ENCODE measurements at places on chromosomes 1 and 21.
A peak's percentile ranks its signal among the peaks of the same experiment; 100 is the strongest.

DNA sequence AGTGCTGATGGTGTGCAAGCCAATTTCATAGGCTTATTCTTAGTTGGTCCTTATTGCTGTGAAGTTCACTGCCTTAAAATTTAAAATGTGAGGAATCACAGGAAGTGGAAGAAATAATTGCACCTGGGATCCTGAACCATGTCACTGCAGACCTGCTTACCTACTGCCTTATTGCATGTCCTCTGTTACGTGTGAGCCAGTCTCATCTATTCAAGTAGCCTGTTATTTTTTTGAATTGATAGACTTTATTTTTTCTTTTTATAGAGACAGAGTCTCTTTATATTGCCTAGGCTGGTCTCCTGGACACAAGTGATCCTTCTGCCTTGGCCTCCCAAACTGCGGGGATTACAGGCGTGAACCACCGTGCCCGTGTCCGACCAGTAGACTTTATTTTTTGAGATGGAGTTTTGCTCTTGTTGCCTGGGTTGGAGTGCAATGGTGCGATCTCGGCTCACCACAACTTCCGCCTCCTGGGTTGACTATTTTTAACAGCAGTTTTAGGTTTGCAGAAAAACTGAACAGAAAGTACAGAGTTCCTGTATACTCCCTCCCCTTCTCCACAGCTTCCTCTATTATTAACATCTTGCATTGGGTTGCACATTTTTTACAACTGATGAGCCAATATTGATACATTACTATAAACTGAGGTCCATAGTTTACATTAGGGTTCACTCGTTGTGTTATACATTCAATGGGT lies 14.0 kb upstream of the DISC1 start:
- no peak for DNase-seq

DNA sequence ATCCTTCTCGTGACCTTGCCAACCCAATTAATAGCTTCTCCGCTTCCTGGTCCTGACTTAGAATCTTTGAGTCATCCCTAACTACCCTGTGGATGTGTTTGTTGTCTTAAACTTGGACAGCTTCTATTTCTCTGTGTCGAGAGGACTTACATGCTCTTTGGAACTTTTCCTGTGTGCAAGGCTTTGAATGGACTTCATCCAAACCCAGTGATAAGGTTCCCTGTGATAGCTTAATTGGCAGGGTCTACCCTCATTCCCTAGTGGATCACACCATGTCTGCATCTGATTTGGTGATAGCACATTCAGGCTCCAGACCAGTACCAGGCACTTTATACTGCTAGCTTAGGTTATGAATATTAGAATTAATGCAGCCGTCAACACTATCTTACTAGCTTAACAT lies 378.2 kb upstream of the KAZN start:
- DNase-seq: no peak

- no peak for DNase-seq
Observed at GRCh38 chr1:66925558-66925910, 744 bp downstream of the MIER1 start.

GRCh38 chr21:17461582-17461981 lies 51.3 kb upstream of the CXADR start:
- DNase-seq: no peak

GRCh38 chr21:42413500-42413899 lies 9.8 kb downstream of the UBASH3A start:
- no peak for DNase-seq

GRCh38 chr1:194503209-194503608 lies 1316.8 kb upstream of the B3GALT2 start:
- no peak for DNase-seq

DNA sequence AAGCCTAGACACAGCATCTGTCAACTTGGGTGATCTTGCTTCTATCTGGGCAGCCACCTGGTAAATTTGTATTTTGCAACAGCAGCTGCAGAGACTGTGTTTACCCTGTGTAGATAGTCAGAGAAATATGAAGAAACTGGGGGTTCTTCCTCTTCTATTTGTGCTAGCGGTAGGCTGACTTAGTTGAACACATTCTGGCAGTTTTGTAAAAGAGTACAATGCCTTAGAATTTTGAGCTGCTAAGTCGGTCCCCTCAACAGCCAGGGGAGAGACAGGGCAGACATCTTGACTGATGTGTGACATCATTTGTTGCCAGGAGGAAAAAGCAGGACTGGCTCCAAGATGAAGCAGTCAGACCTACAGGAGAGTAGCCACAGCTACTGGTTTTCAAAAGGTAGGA lies 53.7 kb downstream of the KCNJ6 start:
- DNase-seq: peak; percentile 37

DNA sequence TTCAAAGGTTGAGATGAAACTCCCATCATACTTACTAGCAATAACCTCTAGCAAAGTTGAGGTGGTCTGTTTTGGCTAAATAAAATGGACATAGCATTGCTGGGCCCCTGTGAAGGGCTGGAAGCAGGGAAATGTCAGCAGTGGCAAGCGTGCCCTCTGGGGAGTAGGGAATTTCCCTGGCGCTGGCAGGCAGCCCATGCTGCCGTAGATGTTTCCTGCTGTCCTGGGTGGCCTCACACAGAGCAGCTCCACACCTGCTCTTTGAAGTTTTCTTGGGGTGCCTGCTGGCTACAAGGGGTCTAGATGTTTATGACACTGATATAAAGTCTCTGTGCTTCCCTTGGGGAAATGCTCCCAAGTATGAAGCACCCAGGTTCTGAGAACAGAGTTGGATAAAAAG lies 30.2 kb downstream of the ADARB1 start:
- no peak for DNase-seq
